ENCODE measurements at places on chromosomes 7 and 10.

DNA sequence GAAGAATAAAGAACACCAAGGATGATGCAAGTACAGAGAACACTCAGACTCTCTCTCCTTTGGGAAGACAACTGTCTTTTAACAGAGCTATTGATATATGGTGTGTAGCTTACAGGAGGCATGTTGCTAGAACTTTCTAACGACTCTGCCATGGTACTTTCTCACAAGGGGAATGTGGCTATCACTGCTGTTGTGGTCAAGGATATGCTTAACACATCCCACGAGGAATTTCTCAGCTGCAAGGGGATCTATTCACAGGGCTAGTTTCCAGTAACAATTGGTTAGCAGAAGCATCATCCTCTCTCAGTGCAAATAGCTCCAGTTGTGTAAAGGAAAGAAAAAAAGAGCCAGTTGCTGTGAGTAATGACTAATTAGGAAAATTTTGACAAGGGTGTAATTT is 826.0 kb downstream of the SORCS1 start:
- DNase-seq = no peak

GRCh38 chr7:134174795-134175261 is 47.7 kb downstream of the LRGUK start:
- no peak for DNase-seq

GRCh38 chr10:8418631-8419030 is 364.1 kb downstream of the GATA3 start:
- no peak for DNase-seq

GRCh38 chr7:93914581-93915066 is 6.9 kb upstream of the GNG11 start:
- no peak for DNase-seq

DNA sequence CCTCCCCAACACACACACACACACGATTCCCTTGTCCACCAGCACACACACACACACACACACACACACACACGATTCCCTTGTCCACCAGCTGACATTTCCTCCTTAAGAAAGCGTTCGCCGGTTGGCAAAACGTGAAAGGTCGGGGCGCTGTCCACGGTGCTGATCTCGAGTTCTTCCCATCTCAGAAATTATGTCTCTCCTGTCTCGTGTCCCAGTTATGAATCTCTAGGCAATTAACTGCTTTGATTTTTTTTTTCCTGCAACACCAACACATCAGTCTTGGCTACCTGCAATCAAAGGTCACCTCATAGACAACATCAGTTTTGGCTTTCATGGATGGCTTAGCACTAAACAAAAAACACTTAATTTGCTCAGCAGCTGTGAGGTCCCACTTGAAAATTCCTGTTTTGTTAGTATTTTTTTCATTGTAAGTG is 1.9 kb downstream of the INA start:
- peak; percentile 54 for DNase-seq

DNA sequence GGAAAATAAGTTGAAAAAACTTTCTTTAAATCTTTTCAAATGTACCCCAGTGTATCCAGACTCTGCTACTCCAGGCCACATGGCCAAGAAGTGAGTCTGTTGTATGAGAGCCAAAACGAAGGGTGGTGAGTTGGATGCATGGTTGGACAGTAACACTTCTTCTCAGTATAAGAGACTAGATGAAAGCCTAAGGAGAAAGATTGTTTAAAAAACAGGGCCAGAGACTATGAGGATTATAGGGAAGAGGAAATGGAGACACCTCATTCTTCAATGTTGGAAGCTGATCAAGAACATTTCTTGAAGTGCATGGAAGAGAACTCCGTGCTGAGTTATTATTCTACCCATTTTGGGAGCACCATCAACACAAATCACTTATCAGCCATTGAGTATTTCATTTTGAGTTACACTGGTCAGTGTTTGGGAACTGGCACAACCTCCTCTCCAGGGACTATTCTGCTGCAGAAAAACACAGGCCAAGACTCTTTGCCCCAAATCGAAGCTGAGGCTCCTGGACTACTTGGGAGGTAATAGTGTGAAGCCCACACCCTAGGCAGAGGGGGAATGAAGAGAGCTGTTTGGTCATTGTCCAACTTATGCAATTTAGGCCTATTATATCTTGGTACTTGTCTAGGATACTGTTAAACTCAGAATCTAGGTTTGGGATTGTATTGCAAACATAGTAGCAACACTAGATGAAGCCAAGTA is 123.0 kb upstream of the SEC61G start:
- no peak for DNase-seq

DNA sequence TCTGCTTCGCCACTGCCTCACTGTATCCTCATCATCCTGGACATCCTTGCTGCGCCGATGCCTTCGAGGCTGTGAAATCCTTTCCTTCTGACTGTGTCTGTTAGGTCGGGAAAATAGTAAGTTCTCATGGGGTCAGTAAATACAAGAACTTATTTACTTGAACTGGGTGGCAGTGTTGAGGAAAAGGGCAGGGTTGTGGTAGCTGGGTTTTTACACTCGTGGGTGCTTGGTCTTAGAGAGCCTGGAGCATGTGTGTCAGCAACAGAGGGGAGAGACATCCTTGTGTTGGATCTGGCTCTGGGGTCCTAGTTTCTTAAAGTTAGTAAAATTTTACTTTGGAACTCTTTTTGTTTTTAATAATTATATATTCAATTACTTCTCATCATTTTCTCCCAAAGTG is 112.9 kb upstream of the GATA3 start:
- no peak for DNase-seq

DNA sequence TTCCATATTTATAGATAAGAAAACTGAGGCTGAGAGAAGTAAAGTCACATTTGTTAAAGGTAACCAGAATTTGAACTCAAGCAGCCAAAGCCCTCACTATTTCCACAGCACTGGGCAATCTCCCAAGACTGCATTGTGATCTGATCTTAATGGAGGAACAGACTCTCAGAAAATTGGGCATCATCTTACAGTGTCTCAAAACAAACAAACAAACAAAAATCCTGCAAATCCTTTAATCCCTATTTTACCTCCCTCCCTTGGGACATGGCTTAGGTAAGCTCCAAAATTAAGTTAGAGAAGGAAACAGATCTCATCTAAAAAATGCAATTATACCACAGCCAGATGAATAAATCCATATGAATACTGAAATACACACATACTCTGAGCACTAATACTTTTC is 57.5 kb downstream of the FHIP2A start:
- no peak for DNase-seq

DNA sequence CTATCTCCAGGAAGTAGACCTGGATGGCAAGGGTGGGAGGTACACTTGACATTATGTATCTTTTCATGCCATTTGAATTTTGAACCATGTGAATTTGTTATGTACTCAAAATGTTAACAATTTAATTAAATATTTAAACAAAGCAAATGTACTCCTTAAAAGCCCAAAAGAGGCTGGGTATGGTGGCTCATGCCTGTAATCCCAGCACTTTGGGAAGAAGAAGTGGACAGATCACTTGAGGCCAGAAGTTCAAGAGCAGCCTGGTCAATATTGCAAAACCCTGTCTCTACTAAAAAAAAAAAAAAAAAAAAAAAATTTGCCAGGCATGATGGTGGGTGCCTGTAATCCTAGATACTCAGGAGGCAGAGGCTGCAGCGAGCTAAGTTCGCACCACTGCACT is 136.9 kb upstream of the ASAH2 start:
- no peak for DNase-seq

DNA sequence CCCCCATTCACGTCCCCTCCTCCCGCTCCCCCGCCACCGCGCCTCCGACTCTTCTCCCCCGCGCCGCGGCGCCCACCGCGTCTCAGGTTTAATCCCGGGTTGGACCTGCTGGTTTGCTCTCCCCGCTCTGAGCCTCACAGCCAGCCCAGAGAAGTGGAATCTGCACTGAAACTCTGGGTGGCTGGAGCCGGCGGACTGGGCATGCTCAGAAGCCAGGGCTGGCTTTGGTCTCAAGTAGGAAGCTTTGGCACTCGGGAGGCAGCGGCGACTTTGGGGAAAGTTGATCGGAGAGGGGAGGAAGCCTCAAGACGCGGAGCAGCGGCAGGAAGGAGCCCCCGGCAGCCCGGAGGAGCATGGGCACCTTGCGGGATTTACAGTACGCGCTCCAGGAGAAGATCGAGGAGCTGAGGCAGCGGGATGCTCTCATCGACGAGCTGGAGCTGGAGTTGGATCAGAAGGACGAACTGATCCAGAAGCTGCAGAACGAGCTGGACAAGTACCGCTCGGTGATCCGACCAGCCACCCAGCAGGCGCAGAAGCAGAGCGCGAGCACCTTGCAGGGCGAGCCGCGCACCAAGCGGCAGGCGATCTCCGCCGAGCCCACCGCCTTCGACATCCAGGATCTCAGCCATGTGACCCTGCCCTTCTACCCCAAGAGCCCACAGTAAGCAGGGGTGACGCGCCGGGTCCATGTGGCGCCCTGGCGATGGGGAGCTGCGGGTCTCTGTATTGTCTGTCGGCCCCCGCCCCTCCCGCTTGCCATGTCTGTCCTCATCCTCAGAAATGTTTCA is at the start of gene PRKG1:
Gene PRKG1, plus strand, starts transcription at position 250 of the 791 bp plus-strand sequence.
- peak; percentile 88 for DNase-seq

DNA sequence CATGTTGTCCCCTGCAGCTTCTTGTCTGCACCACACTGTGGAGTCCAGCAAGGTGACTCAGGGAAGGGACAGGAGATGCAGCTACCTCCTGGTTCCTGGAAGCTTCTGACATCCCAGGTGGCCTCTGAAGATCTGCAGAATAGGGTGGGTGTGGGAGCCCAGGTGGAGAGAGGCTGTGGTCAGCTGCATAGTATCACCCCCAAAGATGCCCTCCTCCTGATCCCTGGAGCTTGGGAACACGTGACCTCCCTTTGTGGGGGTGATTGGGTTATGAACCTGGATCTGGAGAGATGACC is 25.4 kb downstream of the CALML3 start:
- no peak for DNase-seq

DNA sequence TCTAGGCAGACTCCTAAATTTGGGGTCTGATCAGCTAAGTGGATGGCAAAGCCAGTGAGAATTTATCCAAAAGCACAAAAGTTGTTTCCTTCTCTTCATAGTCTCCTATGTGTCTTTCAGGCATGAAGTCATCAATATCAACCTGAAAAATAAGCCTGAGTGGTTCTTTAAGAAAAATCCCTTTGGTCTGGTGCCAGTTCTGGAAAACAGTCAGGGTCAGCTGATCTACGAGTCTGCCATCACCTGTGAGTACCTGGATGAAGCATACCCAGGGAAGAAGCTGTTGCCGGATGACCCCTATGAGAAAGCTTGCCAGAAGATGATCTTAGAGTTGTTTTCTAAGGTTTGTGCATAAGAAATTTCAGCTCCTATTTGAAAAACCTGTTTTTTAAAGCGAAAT is 4.8 kb downstream of the GSTO1 start:
- no peak for DNase-seq

GRCh38 chr7:130297628-130298543 is 4.9 kb downstream of the CPA4 start:
- DNase-seq = no peak

GRCh38 chr10:112135604-112136003 is 48.0 kb downstream of the GPAM start:
- no peak for DNase-seq

DNA sequence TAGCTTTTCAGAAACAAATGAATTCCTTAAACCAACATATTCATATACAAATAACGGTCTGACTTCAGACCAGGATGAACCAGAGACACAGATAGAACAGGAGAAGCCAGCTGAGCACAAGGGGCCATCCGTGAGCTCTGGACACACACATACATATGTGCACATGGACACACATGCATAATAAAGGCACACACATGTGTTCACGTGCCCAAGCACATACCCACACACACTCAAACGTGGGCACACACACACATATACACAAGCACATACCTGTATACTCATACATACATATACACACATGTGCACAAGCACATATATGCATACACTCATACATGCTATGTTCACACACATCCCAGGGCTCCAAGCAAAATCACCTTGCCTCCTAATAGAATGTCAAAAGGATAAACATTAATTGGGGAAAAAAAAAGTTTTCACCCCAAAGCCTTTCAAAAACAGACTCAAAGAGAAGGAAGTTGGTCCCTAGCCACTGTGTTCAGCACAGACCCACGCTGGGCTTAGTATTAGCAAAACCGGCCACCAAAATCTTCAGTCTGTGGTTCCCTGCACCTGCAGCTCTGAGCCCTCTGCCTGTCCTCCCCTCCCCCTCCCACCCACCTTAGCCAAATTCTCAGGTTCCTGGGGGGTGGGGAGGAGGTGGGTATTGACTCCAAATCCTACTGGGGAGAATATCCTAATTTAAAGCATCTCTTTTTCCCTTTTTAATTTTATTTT is 100.4 kb upstream of the MACROH2A2 start:
- no peak for DNase-seq

DNA sequence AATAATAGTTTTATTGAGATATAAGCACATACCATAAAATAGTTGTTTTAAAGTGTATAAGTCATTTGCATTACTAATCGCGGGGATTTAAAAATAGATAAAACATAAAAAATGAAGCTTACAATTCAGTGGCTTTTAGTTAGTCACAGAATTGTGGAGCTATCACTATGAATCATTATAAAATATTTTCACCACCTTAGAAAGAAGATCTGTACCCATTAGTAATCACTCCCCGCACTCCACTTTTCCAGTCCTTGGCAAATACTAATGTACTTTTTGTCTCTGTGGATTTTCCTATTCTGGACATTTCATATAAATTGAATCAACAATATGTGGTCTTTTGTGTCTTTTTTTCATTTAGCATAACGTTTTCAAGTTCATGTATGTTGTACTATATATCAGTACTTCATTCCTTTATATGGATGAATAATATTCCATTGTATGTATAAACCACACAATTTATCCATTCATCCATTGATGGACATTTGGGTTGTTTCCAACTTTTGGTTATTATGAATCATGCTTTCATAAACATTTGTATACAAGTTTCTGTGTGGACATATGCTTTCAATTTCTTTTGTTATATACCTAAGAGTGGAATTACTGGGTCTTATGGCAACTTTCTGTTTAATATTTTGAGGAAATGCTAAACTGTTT is 162.5 kb downstream of the MAGI2 start:
- DNase-seq = no peak

- no peak for DNase-seq
These were observed 256.9 kb upstream of the TPK1 start for GRCh38 chr7:145092766-145093165.

GRCh38 chr10:94042001-94042833 is 48.5 kb downstream of the PLCE1 start:
- no peak for DNase-seq

- no peak for DNase-seq
These were observed 65.1 kb downstream of the CAMK1D start for GRCh38 chr10:12414278-12414989.

- DNase-seq = no peak
These were observed 63.3 kb downstream of the ELFN1 start for GRCh38 chr7:1733206-1733907.

DNA sequence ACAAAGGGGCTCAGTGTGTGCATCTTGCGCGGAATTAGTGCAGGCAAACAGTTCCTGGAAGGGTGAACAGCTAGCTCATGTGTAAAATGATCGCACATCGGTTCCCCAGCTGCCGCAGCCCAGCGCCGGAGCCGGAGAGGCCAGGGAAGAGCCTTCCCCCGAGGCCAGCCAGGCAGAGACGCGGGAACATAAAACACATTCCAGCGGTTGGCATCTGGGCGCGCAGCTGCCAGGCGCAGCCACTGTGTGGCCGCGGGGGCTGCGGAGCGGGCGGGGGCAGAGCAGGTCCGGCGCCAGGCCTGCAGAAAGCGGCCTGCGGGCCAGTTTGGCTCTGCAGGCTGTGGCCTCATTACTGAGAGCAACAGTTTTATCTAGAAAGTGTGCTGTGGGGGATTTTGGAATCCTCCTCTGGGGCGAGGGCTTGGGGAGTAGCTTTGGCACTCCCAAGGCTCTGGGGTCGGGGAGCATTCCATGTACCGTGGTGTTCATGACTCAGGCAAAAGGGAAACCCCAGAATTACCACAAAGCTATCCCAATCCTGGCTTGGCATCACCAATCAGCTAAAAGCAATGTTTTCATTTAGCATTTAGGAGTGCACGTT is 74.3 kb downstream of the SAMD9 start:
- peak; percentile 48 for DNase-seq

All from Right ventricle myocardium superior (tissue), 1 donor.